NT2/D1 (cell line): ENCODE measurements at places on chromosomes 13 and 19.
A peak's percentile ranks its signal among the peaks of the same experiment; 100 is the strongest.

DNA sequence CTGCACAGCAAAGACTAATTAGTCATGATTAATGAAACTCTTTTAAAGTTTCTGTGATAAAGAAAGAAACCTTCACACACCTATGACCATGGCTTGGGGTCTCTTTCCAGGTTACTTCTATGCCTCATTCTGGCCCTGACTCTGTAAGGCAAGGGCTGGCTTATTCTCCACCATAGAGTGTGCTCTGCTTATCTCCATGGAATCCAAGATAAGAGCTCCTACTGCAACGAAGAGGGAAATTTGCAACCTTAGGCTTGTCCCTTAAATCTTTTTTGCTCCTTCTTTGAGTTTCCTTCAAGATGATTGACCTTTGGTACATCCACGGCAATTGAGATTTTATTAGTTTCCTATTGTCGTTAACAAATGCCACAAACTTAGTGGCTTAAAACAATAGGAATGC is 239.9 kb downstream of the SPRY2 start:
- DNase-seq = no peak

GRCh38 chr13:103436057-103436654 is 369.9 kb upstream of the SLC10A2 start:
- peak; percentile 20 for DNase-seq

DNA sequence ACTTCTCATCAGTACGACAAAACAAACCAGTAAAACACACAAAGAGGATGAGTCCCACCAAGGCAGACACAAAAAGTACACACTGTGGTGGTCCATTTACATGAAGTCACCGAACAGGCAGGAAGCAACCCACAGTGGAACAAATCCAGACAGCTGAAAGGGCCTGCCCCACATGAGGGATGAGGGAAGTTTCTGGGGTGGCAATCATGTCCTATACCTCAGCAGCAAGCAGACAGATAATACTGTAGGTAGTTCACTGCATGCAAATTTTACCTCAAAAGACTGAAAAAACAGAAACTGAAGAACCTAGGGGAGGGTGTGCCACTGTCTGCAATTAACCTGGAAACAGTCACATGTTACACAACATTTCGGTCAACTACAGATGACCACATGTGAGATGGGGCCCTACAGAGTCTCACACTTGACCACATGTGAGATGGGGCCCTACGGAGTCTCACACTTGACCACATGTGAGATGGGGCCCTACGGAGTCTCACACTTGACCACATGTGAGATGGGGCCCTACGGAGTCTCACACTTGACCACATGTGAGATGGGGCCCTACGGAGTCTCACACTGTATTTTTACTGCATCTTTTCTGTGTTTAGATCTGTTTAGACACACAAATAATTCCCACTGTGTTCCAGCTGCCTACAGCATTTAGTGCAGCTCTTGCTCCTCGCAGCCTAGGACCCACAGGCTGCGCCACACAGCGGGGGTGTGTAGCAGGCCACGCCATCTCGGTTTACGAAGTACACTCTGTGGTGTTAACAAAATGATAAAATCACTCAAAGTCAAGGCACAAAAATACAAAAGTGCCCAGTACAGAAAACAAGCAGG is 22.2 kb downstream of the PCID2 start:
- DNase-seq = no peak

DNA sequence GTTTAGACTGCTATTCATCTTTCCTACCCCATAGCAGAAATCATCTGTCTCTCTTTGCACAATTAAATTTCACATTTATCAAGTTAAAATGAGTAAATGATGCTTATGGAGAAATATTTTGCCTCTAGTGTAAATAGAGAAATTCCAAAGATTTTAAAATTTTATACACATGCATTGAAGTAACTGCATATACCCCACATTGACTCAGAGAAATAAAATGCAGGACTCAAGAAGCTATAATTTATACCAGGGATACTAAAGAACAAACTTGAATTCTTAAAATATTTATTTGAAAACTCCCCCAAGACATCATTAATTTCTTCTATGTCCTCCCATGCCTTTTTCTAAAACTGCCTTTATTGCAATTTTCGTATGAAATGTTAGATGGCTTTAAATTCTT is 165.8 kb downstream of the DIAPH3 start:
- DNase-seq = no peak

GRCh38 chr19:28847468-28847867 is 365.5 kb downstream of the UQCRFS1 start:
- no peak for DNase-seq
